ENCODE measurements at places on chromosomes 16 and 17.

DNA sequence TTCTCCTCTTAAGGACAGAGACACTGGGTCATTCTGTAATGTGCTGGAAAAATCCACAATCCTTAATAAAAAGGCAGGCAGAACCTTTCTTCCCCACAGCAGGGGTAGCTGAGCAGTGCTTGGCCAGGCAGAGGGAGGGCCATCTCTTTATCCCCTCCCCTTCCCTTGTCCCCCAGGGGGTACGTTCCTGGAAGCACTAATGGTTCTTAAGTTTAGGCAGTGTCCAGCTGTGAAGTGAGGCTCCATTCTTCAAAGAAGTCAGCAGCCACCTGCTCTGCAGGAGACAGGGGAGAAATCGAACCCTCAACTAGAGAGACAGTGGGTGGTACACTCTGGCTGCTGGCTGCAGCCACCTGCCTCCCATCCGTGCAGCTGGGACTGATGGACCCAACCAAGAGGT, 533.9 kb upstream of the CDH11 start:
- no peak for DNase-seq

GRCh38 chr16:86520317-86521210, 10.2 kb downstream of the FOXF1 start:
- DNase-seq = no peak

DNA sequence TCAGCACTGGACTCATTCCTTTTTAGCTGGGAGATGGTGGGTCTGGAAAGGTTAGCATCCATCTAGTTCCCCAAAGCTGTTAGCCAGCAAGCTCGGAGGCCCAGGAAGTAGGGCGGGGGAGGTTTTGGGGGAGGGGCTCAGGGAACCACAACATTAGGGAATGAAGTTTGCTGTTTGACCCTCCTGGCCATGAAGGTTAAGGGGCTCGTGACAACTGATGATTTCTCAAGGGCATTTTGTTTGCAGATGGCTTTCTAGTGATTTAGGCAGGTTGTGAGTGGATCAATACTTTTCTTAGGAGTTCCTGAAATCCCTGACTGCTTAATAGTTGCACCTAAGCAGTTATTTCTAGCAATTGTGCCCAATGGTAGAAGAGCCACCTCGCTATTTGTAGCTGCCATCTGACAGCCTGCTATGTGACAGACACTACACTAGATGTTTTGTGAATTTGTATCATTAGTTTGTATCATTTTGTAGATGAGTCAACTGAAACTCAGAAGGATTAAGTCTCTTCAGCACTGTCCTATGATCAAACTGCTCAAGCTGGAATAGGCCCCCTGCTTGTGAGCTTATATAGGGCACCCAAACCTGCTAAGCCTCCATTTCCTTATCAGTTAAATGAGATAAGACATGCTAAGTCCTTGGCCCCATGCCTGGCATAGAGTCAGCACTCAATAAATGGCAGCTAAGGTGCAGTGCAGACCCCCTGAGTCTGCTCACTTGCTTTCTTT, 146.4 kb downstream of the IRX3 start:
- DNase-seq = no peak

GRCh38 chr17:19714542-19715411, 1.6 kb downstream of the SLC47A2 start:
- DNase-seq = no peak

GRCh38 chr16:22177968-22178930, 15.9 kb downstream of the SDR42E2 start:
- no peak for DNase-seq

DNA sequence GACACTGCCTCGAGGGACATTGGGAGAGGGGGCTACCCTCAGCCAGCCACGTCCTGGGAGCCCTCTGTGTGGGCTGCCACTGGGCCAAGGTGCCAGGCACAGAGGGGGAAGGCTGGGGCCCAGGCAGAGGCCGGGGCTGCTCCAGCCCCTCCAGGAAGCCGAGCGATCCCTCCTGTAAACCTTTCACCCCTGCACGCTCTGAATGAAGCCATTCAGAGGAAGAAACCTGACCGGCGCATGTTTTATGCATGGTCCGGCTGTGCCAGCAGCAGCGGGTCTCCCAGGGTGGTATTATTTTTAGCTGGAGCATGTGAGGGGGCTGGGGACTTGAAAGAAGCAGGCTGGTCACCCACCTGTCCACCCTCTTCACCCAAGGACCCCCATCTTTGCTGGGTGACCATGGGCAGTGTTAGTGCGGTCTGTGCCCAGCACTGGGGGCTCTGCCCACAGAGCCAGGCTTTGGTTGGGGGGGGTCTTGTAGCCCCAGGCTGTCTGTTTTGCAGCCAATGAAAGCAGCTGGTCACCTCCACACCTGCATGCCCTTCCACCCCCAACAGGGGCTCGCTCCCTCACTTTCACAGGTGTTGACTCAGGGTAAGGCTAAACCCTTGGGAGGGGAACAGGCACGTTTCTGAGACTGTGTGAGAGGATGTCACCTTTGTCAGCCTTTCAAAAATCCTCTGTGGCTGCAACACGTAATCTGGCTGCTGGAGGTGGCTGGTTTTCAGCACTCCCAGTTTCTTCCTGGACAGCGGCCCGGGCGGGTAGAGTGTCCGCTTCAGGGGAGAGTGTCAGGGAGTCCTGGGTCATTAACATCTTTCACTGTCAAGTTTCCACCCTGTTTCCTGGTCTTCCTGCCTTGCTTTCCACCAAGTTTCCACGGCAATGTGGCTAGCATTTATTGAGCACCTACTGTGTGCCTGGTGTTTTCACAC, 77.1 kb upstream of the BRD7 start:
- DNase-seq = no peak

DNA sequence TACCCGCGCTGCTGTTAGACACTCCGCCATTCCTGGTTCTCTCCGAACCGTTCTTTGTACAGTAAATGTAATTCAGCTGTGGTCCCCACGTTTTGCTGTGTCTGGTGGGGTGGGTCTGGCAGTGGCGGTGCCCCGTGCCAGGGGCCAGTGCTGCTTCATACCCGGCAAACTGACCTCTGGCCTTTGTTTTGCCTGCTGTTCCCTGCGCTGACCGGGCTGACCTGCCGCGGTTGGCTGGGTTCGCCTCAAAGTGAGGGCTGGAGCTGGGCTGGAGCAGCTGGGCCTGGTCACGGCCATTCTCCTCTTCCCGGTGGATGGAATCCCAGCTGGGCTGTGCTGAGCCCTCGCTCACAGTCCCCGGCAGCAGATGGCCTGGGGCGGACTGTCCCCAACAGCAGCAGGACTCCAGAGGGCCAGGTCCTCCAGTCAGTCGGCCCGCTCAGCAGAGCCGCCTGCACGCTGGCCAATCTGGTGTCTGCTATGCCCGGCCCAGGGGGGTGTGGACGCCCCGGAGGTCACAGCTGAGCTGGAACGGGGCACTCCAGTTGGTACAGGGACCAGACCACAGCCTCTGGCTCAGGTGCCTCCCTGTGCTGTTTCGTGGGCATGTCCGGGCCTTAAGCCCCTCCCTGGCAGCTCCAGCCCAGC, 1.5 kb upstream of the WFIKKN1 start:
- no peak for DNase-seq

- no peak for DNase-seq
Measured at GRCh38 chr16:51150165-51150887, 744 bp downstream of the SALL1 start.

GRCh38 chr17:79017546-79018369, 6.2 kb upstream of the C1QTNF1 start:
- no peak for DNase-seq

- DNase-seq = no peak
Measured at GRCh38 chr17:45834471-45835396, 9.9 kb upstream of the SPPL2C start.

DNA sequence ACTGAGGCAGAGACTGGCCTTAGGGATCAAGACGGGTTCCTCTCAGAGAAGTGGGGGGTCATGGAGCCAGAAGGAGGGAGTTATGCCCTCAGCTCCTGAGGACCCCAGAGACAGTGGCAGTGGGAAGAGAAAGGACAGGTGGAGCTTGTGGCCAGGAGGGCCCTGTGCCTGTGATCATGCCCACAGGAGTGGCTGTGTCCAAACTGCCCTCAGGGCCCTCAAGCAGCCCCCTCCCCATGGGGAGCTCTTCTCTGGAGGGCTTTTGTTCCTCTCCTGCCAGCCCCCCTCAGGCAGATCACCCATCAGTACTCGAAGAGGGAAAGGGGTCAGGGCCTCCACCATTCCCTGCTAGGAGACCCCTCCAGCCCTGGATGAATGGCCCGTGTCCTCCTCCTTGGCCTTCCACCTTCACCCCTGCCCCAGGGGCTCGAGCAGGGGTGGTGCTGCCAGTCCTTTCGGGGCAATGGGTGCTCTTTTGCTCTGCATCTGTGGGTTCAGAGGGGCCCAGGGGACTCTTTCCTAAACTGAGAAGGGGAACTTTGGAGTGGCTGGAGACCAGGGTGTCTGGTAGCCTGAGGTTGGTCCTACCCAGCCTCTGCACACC, 52.7 kb downstream of the BEAN1 start:
- no peak for DNase-seq

DNA sequence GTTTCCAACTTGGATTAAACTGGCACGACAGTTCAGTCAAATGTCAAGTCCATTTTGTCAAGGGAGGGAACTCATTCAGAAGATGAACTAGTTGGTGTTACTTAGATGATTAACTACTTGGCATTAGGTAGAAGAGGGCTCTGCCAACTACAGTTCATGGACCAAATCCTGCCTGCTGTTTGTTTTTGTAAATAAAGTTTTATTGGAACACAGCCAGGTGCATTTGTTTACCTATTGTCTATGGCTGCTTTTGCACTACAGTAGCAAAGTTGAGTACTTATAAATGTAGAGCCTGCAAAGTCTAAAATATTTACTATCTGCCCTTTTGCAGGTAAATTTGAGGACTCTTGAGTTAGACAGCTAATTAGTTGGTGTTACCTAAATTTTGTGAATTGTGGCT, 410.0 kb downstream of the MAF start:
- DNase-seq = no peak

- DNase-seq = no peak
Measured at GRCh38 chr16:73058616-73059409, 10.9 kb upstream of the ZFHX3 start.

- no peak for DNase-seq
Measured at GRCh38 chr17:79699386-79700036, 31.2 kb upstream of the ENPP7 start.

DNA sequence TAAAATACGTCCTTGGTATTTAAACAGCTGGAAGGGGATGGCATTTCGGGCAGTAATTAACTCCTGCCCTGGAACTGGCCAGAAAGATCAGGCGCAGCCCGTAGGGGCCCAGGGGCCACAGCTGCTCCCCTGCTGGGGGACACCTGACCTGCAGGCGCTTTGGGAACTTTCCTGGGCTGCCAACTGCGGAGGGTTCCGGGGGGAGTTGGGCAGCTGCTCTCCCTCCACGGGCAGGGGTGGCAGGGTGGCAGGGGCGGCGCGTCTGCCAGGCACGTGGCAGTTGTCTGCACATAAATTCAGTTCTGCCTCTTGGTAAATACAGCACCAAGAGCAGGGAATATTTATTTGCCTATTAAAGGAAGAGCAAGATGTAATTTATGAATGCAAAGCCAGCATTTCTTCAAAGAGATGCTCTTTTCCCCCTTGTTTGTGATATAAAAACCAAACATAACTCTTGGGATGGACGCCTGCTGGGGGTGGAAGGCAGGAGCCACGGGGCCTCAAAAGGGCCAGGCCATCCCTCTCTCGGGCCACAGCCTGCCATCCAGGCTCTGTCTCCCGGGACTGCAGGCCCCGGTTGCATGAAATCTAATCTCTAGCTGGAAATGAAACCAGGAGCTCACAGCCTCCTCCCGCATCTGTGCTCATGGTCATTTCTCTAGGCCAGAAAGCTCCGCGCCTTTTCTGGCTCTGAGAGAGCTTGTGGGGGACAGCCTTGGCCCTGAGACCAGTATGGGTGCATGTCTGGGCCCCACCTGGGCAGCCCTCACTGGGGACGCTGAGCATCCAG, 29.9 kb upstream of the CHMP6 start:
- no peak for DNase-seq

DNA sequence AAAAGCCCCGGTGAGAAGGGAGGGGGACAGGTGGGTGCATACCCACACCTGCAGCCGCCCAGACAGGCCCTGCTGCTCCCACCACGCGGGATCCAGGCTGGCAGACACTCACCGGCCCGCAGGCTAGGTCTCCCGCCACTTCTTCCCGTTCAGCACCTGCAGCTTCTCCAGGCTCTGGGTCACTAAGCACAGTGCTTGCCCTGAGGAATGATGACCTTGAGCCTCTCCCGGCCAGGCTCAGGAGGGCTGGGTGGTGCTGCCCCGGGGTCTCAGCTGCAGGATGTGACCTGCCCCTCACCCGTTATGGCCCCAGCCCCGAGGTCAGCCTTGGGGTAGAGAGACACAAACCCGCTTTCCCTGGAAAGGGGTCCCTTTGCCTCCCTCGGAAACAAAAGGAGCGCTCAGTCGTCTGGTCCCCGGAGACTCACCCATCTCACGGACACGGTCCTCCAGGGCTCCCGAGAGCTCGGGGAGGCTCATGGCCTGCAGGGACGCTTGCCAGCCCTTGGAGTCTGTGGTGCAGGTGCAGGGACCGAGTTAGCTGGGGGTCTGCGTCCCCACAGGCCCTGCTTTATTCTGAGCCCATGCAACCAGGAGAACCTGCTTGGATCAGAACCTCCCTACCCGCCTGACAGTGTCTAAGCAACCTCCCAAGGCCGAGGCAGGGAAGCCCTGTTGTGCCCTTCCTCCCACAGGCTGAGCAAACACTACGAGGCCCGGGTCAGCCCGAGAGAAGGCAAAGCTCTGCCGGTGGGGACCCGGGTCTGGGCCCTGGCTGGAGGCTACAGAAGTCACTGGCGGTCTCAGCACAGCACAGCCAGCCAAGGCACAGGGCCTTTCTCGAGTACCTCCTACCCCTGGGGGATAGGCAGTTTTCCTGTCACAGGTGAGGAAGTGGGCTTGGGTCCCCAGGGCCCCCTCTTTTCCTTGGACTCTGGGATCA, 3.8 kb downstream of the NUDT16L1 start:
- DNase-seq = no peak

DNA sequence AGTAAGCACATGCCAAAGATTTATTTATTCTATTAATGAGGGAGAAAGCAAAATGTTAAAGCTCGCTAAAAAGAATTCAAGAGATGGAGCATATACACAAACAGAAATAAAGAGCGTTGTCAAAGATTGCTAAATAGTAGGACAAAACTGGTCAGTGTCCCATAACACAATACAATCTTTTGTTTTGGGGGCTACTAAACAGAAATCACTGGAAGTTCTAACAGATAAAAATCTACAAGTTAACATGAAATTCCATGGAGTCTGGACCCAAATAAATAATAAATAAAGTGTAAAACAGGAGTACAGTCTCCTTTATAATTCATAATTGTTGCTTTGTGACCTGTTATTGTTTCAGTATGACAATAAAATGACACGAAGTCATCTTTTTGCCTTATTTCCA, 115.2 kb upstream of the CNTNAP4 start:
- no peak for DNase-seq

GRCh38 chr16:73154063-73154870, 106.3 kb upstream of the ZFHX3 start:
- DNase-seq = no peak

GRCh38 chr16:73163238-73163815, 115.4 kb upstream of the ZFHX3 start:
- DNase-seq = no peak

GRCh38 chr17:75065562-75066151, 18.6 kb downstream of the KCTD2 start:
- no peak for DNase-seq
